WERI-Rb-1 (cell line): ENCODE measurements at places on chromosomes 5 and 9.

DNA sequence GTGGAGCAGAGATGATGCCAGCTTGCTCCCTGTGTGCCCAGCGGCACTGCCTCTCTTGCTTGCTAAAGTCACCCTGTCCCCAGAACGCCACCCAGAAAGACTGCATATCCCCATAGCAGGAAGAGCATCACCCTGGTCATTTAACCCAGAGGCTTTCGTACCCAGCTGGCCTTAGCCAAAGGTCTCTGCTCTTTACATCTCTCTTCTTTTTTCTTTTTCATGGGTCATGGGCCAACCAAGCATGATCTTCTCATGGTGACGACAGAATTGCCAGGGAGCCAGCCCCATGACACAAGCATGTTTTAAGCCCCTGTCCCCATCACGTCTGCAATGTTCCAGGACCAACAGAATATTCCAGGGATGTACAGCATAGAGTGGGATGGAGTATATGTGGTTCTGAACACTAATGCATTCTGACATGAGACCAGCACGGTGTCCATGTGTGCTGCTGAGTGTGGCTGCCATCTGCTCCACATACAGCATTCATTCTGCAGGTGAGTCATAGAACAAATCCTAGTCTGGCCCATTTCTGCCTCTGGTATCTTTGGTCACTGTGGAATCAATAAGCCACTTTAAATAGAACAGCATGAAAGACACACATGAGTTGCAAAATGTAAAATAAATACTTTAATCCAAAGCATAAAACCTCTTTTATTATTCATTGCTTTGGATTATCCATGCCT lies 203.0 kb downstream of the MED10 start:
- no peak for DNase-seq

DNA sequence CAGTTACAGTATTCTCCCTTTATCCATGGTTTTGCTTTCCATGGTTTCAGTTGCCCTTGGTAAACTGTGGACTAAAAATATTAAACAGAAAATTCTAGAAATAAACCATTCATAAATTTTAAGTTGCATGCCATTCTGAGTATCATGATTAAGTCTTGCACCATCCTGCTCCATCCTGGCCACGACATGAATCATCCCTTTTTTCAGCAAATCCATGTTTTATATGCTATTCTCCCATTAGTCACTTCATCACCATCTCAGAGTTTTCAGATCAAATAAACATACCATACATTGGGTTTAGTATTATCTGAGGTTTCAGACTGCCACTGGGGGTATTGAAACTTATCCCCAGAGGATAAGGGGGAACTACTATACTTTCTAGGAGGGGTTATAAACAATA lies 234.4 kb upstream of the ATP10B start:
- no peak for DNase-seq

- DNase-seq: no peak
Observed at GRCh38 chr5:110082194-110082593, 392.5 kb downstream of the MAN2A1 start.

GRCh38 chr5:133123297-133123696 lies 71.5 kb downstream of the HSPA4 start:
- no peak for DNase-seq

DNA sequence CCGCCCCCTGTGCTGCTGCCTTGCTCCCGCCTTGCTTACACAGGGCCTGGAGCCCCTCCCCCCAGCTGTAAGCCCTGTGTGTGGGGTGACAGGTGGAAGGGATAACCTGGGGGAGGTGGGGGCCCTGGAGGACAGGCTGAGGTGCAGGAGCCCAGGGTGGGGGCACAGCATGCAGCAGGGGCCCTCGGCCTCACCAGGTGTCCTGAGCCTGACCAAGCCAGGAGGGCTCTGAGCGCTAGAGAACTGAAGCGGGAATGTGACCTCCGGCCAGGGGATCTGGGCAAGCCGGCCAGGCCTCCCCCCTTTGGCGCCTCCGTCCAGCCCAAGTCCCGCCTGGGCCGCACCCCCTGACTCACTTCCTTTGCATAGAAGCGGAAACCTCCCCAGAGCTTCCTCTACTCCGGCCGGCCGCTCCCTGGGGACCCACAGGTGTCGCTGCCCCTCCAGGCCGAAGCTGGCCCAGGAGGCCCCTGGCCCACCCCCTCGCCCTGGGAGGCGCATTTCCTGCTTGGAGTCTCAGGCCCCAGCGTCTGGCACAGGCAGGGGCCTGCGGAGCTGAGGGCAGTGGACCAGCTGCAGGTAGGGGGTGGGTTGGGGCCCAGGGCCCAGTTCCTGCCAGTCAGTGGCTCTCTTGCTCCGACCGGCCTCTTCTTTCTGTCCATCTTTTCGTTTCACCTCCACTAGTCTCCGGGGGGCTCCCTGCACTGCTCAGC lies at the start of gene TOR4A:
TSS of gene TOR4A (plus strand) at position 398 of the 713 bp plus-strand sequence. CDS start 964 bp downstream, outside the sequence.
- DNase-seq: peak; percentile 91

DNA sequence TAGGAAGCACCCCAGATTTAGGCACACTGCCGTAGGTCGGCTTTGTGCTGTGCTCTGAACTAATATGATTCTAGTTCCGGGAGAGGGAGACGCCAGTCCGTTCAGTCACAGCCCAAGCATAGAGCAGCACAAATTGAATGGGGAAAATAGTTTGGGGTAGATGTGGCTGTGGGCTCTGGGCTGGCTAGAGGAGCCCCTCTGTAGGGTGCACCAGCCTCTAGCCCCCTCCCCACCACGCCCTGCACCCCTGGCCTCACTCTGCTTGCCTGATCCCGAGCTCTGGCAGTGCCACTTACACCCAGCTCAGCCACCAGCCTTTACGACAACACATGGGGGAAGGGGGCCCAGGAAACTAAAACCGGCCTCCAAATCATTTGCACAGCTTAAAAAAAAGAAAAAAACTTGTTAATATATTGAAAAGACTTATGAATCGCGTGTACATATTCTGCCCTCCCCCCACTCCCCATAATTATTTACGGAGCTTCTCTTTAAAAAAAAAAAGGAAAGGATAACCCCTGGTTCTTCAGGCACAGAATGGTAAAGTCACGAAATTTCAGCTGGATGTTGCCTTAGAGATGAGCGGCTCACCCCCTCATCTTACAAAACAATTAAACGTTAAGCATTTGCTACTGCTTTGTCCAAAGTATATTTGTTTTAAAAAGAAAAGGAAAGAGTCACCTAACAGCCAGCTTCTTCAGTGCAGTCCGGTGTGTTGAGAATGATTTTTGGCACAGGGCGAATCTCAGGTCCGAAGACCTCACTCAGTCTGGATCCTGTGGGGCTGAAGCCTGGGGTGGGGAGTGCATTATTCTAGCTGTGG lies 3.5 kb downstream of the LMX1B start:
- DNase-seq: no peak

DNA sequence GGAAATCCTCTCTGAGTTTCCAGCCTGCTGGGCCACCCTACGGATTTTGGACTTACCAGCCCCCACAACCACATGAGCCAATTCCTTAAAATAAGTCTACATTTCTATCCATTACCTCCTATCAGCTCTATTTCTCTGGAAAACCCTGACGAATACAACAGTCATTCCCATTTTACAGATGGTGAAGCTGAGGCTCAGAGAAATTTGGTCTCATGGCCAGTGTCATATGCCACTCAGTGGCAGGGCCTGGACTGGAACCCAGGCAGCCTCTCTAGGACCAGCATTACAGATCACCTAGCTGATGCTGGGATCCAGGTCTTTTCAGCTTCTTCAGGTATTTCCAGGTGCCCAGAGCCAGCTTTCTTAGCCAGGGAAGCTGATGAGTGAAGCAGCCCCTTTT lies 45.0 kb upstream of the SH3PXD2B start:
- DNase-seq: no peak

- DNase-seq: no peak
Observed at GRCh38 chr5:88841212-88841611, 41.8 kb downstream of the MEF2C start.

DNA sequence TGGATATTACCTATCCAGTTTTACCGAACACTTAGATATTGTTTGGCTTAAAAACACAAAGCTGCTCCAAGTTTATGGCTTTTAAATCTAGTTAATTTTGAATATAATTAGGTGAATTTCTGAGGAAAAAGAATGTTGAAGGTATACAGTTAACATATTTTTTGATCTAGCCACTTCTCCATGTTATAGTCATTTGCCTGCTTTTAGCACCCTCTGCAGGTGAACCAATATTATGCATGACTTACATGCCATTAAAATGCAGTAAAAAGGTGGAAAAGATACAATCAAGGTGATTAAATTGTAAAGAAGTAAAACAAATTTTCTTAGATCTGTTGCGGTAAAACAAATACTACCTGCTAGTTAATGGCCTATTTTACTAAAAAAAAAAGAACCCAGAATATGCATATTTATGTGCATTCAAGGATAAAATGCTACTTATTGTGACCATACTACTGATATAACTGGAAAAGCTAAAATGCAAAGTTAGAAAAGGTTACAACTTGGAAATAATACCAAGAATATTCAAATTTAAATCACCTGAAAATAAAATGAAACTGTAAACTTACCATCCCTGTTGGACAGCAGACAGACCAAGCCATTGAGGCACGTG lies 132.1 kb downstream of the AP3B1 start:
- peak; percentile 33 for DNase-seq

DNA sequence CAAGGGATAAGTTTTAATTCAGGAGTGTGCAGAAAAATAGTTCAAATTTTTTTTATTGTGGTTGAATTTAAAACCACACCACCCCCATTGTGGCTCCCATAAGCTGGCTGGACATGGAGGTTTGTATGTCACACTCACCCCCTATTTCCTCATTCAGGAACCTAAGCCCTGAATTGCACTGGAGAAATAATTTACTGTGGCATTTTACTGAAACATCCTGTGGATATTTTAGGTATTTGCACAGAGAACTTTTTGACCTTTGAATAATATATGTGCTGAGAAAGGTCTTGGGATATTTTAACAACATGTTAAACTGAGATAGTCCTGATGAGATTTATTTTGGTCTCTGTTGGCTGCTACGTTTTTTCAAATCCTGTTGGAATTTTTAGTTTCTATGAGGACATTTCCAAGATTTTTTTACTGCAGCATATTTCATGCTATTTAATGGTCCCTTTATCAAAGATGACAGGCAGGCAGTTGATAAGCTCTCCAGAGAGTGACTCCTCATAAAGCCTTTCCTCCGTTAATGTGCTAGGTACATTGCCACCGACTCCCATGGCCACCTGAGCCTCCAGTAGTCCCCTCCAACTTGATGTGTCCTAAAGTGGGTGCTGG lies 51.2 kb upstream of the PALM2AKAP2 start:
- no peak for DNase-seq

DNA sequence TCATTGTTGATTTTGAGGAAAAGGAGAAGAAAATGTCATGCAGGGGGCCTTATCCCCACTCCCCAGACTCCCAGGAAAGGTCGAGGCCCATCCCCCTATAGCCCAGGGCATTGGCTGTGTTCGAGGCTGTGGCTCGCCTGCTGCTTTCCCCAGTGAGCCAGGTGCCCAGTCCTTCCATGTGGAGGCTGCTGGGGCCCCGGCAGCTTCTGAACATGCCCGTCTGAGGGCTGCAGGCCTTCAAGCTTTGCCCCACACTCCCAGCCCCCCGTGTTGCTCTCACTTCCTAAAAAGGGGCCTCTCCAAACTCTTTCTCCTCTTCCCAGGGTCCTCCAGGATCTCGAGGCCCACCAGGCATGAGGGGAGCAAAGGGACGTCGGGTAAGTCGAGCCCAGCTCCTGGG lies 64.7 kb upstream of the ORM1 start:
- no peak for DNase-seq

GRCh38 chr9:92289708-92290390 lies 3.6 kb downstream of the IARS1 start:
- no peak for DNase-seq

DNA sequence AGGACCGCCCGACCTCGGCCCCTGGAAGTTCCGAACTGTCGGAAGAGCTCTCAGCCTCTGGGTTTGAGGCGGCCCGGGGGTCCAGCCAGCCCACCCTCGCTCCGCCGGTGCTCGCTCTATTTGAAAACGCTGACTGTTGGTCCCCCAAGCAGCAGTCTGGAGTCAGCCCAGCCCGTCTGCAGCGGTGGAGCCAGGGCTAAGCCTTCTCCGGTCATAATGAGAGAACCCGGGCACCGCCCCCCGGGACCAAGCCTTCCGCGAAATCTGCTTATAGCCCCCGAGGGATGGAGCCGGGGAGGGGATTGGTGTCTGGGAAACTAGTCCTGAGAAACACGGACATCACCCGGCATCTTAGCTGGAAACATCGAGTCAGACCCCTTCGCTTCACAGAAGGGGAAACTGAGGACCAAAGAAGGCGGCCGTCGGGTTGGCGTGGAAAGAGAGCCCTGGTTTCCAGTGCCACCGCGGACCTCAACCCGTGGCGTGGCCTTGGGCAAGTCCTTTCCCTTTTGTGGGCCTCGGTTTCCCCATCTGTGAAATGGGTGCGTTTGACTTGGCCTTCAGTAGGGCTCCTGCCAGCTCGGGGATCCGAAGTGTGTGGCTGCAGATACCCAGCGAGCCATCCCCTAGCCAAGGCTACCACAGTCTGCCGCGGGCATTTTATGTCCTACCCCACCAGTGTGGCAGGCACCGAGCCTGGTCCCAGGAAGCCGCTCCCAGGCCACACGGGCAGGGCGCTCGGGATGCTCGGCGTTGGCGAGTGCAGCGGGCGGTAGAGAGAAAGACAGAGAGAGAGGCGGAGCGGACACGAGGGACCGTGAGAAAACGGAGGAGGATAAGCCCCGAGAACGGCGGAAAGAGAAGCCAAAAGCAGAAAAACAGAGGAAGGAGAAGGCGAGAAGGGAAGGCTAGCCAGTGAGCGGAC lies 857 bp downstream of the ADAM19 start:
- peak; percentile 31 for DNase-seq

- DNase-seq: no peak
Observed at GRCh38 chr5:124902097-124902821, 155.8 kb upstream of the ZNF608 start.
